ENCODE measurements at places on chromosomes 13 and 19.

- no peak for DNase-seq
Observed at GRCh38 chr13:106161146-106161545, 374.3 kb downstream of the EFNB2 start.

DNA sequence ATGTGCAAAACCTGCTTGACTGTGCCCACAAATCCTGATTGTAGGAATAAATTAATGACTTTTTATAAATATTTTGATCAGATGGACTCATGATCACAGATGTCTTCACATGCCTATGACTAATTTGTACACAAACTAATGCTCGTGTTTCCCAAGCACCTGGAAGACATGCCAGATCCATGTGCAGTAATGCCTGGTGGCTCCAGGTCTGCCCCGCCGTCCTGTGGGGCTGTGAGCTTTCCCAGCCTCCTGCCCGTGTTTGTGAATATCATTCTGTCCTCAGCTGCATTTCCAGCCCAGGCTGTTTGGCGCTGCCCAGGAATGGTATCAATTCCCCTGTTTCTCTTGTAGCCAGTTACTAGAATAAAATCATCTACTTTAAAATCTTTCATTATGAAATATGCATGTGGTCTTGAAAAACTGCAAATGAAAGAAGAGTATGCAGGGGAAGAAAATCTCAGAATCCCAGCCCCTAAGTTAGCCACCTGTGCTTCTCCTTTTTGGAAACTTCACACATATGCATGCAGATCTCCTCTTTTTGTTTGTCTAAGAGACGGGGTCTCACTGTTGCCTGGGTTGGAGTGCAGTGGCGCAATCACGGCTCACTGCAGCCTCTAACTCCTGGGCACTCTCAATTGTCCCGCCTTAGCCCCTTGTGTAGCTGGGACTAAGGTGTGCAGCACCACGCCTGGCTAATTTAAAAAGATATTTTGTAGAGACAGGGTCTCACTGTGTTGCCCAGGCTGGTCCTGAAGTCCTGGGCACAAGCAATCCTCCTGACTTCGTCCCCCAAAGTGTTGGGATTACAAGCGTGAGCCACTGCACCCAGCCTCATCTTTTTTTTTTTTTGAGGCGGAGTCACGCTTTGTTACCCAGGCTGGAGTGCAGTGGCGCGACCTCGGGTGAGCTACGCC, 6.2 kb downstream of the RPL28 start:
- DNase-seq: no peak

DNA sequence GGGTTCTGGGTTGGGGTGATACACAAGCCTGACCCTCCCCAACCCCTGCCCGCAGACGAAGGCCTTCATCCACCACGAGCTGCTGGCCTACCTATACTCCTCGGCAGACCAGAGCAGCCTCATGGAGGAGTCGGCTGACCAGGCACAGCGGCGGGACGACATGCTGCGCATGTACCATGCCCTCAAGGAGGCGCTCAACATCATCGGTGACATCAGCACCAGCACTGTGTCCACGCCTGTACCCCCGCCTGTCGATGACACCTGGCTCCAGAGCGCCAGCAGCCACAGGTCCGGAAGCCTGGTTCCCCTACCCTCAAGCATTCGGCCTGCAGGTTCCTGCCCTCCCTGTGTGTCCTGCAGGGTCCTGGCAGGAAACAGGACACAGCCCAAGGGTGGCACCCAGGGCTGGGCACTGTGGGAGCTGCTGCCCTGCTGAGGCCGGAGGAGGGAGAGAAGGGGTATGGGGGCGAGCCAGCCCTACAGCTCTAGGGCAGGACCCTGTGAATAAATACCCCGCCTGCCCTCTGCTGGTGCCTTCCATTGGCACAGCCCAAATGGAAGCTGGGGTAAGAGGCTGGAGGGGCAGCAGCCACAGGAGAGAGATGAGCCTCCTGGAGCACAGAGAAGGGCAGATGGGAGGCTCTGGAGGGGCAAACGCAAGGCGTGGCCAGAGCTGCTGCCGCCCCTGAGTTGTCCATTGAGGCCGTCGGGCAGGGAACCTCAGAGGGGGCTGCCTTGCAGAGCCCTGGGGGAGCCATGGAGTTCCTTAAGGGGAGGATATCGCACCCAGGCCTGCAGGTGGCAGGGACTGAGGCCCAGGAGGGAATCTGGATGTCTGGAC, 6.8 kb downstream of the TMED1 start:
- no peak for DNase-seq

DNA sequence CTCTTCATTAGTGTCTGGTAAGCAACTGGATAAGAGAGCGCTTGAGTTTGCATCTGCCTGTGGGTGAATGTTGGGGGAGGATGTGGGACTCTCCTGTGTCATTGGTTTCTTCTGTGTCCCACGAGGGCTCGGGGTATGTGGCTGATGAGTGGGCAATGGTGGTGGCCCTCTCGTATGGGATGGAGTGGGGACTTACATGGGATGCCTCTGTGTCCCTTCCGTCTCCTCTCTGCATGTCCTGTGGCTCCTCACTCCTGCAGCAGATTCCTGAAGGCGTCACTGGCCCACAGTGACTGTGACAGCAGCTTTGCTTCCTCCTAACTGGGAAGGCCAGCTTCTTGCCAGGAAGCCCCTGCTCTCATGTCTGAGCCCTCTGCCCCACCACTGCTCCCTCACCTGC, 2.6 kb upstream of the LRP3 start:
- no peak for DNase-seq

DNA sequence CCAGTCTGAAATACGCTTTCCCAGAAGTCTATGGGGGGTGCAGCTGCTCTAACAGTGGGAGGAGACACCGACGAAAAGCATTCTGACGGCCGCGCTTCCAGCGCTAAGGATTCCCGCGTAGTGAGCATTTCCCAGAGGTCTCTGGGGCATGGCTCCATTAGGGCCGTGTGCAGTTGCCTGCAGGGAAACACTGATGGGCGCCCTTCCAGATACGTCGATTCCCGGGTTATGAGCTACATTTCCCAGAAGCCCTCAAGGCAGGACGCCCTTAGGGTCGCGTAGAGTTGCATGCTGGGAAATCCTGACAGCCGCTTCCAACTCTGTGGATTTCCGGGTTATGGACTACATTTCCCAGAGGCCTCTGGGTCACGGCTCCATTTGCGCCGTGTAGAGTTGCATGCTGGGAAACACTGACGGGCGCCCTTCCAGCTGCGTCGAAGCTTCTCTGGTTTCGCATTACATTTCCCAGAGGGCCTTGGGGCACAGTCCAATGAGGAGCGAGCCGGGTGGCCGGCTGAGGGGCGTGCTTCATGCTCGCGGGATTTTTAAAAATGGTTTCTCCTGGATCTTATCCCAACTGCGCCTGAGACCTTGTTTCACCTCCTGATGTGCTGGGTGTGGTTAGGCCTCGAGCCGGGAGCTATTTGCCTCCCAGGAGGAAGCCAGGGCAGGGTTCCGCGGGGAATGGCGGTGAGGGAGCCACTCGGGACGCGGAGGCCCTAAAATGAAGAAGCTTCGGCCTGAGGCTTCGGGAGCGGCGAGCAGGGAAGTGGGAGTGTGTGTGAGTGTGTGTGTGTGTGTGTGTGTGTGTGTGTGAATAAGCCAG, 17.2 kb upstream of the ZNF331 start:
- DNase-seq: peak; percentile 89

DNA sequence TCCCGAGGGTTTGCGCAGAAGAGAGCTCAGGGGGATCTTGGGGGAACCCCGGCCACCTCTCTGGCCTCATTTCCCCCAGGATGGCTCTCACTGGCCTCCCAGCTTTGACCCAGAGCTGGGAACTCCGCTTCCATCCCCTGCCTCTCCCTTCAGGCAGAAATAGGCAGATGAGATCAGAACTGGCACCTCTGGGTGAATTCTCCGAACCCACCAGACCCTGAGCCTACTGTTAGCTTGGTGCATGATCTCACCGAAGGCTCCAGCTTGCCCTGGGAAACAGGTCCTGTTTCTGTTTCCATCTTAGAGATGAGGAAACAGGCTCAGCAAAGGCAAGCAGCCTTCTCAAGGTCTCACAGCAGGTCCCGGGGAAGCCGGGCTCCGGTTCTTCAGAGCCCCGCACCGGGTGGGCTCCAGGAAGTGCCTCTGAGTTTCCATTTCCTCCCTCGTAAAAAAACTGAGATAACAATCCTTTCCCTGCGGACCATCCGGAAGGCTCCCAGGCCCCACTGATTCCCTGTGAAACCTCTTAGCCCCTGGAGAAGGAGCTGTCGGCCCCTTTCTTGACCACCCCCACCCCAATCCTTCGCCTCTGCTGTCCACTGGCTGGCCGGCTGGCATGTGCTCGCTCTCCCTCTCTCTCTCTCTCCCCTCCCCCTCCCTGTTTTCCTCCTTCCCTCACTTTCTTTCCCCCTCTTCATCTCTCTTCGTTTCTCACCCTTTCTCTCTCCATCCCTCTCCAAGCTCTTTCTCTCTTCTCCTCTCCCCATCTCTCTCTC, 2.1 kb downstream of the NECTIN2 start:
- DNase-seq: no peak

- DNase-seq: no peak
Observed at GRCh38 chr13:22091971-22092300, 421.1 kb downstream of the FGF9 start.

DNA sequence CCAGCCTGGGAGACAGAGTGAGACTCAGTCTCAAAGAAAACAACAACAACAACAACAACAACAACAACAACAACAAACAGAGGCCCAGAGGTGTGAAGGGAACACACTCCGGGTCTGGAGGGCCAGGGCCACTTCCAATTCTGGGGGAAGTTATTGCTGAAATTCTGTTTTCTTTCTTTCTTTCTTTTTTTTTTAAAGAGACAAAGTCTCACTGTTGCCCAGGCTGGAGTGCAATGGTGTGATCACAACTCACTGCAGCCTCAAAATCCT, 3.5 kb upstream of the CAPS start:
- no peak for DNase-seq

DNA sequence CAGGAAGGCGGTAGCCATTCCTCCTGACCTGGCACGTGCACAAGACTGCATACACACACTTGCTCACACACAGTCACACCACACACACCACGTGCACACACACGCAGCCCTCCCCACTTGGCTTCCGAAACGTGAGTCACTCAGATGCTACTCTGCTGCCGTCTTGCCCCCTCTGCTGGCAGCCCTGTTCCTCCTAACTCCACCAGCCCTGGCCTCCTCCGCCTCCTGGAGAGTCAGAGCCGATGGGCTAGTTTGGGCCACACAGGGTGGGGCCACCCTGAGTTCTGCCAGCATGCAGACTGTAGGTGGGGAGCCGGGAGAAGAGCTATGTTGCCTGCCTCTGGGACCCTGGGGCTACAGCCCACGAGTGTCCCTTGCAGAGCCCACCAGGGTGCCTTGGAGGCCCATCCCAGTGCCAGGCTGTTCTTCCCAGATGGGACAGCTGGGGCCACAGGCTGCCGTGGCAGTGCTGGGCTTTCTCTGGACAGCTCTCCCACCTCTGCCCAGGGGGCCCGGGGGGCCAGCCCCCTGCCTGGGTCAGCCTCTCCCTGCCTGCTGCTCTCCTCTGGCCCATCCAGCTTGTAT, 12.1 kb downstream of the PIN1 start:
- peak; percentile 47 for DNase-seq

GRCh38 chr19:10602330-10603083, 15.4 kb upstream of the AP1M2 start:
- DNase-seq: peak; percentile 82

DNA sequence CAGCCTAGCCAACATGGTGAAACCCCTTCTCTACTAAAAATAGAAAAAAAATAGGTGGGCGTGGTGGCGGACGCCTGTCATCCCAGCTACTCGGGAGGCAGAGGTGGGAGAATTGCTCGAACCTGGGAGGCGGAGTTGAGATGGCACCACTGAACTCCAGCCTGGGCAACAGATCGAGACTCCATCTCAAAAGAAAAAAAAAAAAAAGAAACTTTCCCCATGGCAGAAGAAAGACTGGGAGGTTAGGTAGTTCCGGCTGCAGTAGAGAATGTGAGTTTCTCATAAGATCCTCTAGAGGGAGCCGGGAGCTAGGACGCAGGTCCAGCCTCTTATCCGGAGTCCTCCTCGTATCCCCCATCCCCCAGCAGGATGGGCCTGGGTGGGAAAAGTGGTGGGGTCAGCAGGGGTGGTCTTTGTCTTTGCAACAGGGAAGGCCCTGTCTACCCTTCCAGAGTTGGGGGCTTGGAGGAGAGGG, 13.2 kb upstream of the CREB3L3 start:
- no peak for DNase-seq

DNA sequence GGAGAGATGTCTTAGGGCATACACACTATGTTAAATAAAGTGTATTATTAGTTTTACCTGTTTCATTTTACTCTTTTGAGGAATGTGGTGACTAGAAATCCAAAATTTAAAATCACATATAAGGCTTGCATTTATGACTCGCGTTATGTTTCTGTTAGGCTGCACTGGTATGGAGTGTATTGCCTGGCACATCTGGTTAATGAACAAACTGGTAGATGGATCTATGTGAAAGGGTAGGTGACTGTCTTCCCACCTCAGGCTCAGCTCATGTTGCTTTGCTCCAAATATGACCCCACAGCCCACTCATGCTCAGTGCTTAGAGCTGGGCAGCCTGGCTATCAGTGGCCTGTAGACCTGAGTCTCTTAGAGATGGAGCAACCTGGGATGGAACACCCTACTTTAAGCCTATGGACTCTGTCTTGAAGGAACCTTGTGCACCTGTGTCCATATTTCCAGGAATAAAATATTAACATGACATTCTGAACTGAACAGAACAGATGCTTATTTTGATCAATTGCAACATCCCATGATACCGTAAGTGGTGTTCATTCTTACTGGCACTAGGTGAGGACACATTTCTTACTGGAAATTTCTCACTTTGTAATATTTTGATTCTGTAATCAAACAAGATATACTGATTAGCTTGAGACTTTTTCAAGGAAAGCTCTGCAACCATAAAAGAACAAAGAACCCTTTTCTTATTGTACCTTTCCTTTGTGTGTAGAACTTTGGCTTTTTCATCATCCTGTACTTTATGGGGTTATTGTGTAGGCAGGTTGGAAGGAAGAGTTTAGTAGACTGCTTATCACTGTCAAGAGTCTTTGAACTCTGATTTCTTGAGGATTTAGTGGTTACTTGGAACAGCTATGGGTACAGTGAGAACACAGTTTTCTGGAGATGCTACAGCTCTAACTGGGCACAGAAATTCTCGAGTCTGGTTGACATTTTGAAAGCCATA, 9.6 kb upstream of the OLFM4 start:
- no peak for DNase-seq

- DNase-seq: no peak
Observed at GRCh38 chr19:4593409-4593851, 33.9 kb upstream of the SEMA6B start.

GRCh38 chr19:16213076-16213475, 15.4 kb downstream of the AP1M1 start:
- DNase-seq: no peak

GRCh38 chr19:39645800-39646411, 9.8 kb upstream of the LGALS16 start:
- no peak for DNase-seq

- no peak for DNase-seq
Observed at GRCh38 chr13:46531953-46532352, 21.0 kb upstream of the LRCH1 start.

- DNase-seq: no peak
Observed at GRCh38 chr13:93397619-93398018, 171.0 kb downstream of the GPC6 start.

DNA sequence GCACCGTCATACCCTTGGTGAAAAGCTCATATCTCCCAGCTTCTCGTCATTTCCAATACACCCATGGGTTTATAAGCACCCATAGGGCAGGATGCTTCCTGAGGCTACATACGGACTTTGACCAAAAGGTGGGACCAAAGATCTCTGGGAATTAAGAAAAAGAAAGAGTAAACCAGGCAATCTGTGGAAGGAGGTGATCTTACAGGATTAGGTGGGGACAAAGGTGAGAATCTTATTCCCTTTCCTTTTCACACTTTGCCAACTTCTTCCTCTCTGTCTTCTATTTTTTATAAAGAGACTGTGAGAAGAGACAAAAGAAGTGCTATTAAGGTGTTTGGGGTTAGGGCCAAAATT, 172.0 kb downstream of the DLEU7 start:
- DNase-seq: no peak

GRCh38 chr19:1066748-1067340, at the start of gene ARHGAP45:
Gene ARHGAP45 (plus strand): TSS chr19:1067167. CDS start chr19:1067406, 239 bp downstream.
- DNase-seq: peak; percentile 80
